ENCODE measurements at places on chromosomes 3 and 15.

DNA sequence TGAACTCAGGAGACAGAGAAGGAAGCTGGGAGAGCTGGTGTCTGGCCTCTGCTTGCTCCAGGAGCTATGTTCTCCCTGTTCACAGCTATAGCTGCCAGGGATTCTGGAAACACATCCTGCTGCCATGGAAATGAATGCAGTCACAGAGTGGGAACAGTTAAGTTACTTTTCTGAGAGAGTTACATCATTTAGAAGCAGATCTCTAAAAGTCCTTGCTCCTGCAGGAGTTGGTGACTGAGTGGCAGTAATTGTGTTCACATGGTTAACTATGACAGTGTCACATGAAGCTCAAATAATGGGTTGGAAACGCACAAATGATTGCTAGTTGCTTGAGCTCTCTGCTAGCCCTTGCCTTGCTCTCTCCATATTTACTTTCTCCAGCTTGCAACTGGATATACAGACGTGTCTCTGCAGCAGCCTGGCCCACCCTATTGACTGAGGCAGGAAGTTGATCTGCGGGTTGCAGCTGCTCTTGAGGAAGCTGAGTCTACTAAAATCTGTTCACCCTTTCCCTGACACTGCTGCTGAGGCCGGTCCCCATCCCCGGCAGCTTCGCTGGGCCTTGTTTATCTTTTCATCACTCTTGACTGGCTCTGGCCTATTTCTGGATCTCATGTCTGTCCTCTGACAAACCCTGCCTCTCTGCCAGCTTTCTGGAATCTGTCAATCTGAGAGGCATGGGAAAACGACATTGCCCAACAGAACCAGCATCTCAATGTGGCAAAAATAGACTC, 16.7 kb upstream of the ISLR start:
- DNase-seq, result no peak

- DNase-seq, result peak; percentile 6
Measured at GRCh38 chr3:146747928-146748327, 142.8 kb upstream of the PLSCR5 start.

- no peak for DNase-seq
Measured at GRCh38 chr3:177333533-177334520, 136.5 kb upstream of the TBL1XR1 start.

DNA sequence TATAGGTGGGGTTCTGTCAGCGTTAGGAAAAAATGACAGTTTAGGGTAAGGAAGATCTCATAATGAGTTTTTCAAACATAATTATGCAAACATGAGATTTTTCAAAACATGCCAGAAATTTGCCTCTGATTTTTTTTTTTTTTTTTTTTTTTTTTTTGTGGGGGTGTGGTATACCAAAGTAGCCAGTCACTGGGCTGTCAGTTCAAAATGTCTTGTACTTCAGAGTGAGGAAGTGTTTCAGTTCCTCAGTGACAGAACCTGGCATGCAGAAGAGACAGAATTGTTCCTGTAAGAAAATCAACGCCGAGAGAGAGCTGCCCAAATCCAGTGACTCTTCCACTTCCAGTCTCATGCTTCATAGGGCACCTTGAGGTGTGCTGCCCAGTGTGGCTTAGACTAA, 9.7 kb downstream of the NCBP2 start:
- DNase-seq, result no peak

DNA sequence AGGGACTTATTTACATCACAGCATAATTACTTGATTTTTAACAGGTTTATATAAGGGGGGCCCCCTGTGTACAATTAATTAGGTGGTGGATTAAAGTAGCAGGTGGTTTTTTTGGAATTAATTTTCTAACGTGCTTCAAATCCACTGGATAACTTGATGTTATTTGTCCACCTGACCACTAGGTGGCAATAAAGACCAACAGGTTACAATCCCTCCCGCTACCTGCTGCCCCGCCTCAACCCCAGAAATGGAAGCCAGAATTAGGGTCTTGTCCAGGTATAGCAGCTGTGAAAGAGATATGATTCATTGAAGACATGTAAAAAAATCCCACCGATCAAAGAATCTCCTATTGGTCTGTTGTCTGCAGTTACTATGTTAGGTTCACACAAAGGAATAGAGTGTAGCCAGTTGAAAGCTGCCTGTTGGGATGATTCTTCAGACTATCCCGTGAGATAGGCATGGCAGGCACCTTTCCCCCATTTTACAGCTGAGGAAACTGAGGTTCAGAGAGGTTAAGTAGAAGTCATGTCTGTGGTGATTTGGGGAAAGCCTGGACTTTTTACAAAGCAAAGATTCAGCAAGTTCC, 44.0 kb downstream of the MFSD1 start:
- peak; percentile 27 for DNase-seq

DNA sequence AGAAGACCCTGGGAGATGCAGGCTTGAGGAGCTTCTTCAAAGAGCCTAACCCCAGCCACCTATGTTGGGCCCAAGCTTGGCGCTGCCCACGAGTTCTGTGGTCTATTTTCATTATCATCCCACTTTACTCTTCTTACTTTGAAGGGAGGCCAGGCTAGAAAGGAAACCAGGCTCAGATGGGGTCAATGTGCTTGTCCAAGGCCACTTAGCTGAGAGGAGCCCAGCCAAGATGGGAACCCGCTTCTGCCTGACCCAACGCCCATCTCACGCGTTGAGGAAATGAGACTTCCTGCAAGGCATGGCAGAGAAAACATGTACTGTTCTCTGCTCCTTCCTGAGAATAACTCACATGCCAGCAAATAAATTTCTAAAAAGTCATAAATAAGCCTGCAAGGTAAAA, 486.3 kb upstream of the PROK2 start:
- DNase-seq, result no peak

DNA sequence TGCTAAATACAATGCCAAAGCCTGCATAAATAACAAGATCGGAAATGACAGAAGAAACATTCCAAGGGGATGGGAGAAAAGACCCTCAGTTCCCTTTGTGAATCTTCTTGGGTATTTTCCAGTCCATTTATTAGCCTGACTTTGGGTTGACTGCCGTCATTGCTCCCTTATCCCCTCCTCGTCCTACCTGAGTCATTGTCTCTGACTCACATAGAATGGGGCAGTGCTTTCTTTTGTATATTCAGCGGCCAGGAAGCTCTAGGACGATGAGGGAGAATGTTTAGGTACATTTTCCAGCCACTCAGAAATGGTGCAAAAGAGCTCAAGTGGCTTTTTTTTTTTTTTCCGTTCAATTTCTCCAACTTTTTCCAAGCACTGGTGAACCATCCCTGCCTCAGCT, 71.6 kb downstream of the KAT2B start:
- no peak for DNase-seq

- no peak for DNase-seq
Measured at GRCh38 chr15:57943171-57943570, 122.3 kb downstream of the ALDH1A2 start.

- no peak for DNase-seq
Measured at GRCh38 chr3:46820852-46821251, 42.4 kb downstream of the MYL3 start.

GRCh38 chr15:48175126-48175525, 3.0 kb downstream of the MYEF2 start:
- DNase-seq, result no peak

DNA sequence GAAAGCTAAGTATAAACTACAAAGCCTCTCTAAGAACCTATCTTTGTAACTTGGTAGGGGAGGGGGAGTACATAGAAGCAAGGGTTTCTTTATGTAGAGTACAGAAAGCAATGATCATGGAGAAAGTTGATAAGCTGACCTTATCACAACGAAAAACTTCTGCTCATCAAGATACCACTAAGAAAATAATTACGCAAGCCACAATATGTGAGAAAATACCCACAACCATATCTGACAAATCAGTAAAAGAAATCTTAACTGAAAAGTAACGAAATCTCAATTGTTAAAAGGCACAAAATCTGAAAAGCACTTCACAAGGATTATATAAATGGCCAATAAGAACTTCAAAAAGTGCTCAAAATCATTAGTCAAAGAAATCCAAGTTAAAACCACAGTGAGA, 35.1 kb upstream of the RPS17 start:
- DNase-seq, result no peak

GRCh38 chr3:55607844-55608243, 120.7 kb upstream of the WNT5A start:
- no peak for DNase-seq

GRCh38 chr15:64133623-64134344, 17.7 kb upstream of the SNX22 start:
- DNase-seq, result no peak

GRCh38 chr3:31581660-31582059, 48.9 kb downstream of the STT3B start:
- DNase-seq, result no peak
